ENCODE measurements at places on chromosomes 13 and 19.

GRCh38 chr13:62837895-62838294, 1422.2 kb upstream of the PCDH20 start:
- DNase-seq: no peak

- DNase-seq: no peak
Measured at GRCh38 chr19:1106841-1107660, 3.3 kb downstream of the GPX4 start.

GRCh38 chr13:87889254-87889653, 218.1 kb downstream of the SLITRK5 start:
- no peak for DNase-seq

DNA sequence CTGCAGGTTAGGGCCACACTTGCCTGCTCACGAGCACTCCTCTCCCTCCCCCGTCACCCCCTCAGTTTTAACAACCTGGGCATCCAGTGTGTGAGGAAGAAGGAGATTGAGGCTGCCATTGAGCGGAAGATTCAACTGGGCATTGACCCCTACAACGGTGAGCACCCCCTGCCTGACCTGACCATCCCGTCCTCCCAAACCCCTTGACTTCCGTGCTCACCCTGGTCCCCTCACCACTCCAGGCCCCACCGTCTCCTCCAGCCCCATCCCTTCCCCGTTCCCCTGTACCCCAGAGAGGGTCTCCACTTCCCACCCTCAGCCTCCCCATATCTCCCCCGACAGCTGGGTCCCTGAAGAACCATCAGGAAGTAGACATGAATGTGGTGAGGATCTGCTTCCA, 13.6 kb upstream of the CLASRP start:
- DNase-seq: no peak

DNA sequence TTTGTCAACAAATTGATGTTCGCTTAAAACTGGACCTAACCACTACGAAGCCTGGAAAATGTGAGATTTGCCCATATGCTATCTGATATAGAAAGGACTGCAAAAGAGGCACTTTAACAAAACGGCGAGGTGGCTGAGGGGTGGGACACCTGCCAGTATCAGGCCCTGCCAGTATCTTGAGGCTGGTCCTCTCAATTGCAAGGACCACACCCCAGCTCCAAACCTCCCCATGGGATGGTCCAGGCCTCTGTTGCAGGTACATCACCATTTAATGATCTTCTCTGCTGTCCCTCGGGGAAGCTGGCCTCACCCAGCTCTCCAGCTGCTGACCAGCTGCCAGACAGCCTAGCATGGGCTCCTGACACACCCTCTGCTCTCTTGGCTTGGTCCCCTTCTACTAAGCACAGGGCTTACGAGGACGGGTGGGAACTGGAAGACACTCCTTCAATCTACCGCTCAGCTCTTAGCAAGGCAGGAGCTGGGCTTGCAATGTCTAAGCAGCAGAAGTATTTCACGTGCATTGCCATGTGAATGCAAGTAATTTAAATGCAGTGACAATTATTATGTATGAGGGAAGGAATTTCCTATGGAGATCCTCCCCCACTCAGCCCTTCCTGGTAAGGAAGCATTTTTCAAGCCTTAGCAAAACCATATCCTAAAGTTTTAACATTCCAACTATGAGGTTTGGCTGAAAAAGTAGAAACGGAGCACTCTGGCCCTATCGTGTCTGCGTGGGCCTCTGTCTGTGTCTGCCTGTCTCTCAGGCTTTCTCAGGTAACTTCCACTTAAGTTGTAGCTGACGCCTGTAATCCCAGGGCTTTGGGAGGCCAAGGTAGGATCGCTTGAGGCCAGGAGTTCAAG, 63.9 kb downstream of the LATS2 start:
- DNase-seq: peak; percentile 83

DNA sequence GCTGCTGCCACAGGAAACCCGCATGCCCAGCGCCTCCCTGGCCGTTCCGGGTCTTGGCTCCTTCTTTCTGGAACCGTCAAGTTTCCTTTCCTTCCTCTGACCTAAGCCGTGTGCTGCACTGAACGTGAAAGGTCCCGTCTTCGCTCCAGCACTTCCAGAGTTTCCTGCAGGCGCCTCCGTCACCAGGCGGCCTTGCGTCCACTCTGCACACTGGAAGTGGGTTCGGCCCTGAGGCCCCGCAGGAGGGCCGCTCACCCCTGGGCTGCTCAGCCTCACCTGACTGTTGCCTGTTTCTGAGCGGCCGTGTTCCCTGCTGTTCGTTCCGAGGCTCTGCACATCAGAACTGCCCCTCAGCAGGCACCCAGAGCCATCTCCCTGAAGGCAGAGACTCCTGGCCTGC, 12.3 kb upstream of the MEX3D start:
- no peak for DNase-seq

GRCh38 chr13:110307767-110308655, 927 bp downstream of the COL4A2 start:
- DNase-seq: peak; percentile 59

DNA sequence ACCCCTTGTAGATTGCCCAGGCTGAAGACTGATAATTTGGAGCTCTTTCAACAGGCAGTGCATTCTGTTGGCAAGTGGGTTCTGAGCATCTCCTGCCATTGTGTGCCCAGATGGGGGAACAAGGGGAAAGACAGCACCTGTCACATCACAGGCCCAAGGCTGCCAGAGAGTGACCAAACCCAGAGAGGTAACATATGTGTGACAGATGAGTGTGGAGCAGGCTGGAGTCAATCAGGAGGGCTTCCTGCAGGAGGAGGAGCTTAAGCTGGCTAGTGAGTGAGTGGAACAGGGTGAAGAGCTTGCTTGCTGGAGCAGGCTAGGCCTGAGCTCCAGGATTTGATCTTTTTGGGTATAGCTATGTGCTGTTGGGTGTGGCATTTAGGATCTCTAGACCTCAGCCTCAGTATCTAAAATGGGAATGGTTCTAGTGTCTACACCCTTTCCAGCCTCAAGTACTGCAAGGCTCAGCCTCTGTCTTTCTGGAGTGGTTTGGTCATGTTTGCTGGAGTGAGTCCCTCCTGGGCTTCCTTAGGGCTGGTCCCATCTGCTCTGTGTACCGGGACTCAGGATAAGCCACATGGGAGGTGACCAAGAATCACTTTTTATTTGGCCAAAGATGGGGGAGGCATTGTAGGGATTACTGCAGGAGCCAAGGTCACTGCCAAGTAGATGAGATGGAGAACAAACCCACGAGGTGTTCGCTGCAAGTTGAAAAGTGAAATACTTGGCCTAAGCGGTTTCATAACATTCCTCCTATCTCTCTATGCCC, 152.4 kb upstream of the TSHZ3 start:
- no peak for DNase-seq
